ENCODE measurements at places on chromosomes 6 and 20. TPM values are rescaled to one million over a fixed set of nuclear protein-coding genes. Genes with fewer than 3 reads are reported as not detected.

- DNase-seq, result no peak
These were observed 44.6 kb downstream of the SRC start for GRCh38 chr20:37390503-37390890.

- no peak for DNase-seq
These were observed 276.6 kb downstream of the CLIC5 start for GRCh38 chr6:45739058-45739457.

Gene RIPPLY2
- not detected for total RNA-seq

- DNase-seq, result no peak
These were observed 15.4 kb upstream of the IL22RA2 start for GRCh38 chr6:137188855-137189254.
